Omental fat pad (tissue), 4 donors: ENCODE measurements at places on chromosomes 5 and 9.

DNA sequence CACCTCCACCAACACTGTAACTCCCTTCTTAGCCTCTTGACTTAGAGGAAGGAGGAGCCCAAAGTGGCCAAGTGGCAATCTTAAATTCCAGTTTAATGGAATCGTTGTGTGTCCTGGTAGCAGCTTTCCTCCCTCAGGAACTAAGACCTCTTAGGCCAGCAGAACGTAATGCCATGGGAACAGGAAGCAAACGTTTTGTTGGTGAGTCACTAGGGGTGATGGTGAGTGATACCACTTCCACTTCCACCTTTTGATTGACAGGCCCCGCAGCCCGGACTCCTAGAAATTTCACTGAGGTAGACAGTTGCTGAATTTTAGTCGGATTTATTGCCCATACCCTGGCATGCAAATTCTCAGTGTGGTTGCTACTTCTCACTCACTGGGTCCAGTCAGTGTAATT is 94.2 kb upstream of the FBN2 start:
- no peak for DNase-seq

DNA sequence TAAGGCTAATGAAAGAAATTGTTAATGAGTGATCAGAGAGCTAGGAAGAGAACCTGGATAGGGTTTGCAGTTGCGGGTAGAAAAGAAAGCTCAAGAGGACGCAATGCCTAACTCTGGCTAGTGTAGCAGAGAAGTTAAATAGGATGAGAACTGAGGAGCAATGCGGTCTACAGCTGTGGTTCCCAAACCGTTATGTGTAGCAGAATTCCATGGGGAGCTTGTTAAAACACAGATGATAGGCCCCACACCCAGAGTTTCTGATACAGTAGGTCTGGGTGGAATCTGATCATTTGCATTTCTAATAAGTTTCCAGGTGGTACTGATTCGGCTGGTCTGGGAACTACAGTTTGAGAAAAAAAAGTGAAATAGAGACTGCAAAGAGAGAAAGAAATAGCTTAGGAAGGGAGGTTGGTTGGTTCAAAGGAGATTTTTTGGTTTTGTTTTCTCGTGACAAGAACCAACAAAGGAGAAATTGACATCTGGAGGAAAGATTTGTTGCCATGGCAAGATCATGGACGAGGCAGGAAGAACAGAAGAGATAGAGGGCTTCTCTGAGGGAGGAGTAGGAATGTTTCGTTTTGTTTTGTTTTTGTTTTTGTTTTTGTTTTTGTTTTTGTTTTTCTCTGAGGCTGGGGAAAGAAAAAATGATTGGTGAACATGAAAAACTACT is 276.1 kb downstream of the ARRDC3 start:
- DNase-seq = no peak

DNA sequence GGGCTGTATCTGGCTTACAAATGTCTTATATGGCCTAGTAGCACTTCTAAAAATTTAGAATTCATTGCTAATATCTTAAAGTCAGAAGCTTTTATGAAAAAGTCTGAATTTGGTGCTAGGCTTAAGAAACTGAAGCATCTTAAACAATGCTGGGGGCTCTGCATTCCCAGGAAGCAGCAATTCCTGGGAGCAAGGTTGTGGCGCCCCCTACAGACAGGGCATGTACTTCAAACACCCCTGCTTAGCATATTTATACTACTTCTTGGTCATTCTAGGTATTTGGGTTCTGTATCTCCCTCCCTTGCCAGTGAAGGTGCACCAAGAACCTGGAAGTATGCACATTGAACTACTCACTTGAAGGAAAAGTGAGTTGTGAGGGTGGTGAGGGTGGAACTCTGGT is 64.6 kb upstream of the GRIA1 start:
- no peak for DNase-seq

- no peak for DNase-seq
These were observed 539 bp downstream of the POC5 start for GRCh38 chr5:75716715-75717081.

DNA sequence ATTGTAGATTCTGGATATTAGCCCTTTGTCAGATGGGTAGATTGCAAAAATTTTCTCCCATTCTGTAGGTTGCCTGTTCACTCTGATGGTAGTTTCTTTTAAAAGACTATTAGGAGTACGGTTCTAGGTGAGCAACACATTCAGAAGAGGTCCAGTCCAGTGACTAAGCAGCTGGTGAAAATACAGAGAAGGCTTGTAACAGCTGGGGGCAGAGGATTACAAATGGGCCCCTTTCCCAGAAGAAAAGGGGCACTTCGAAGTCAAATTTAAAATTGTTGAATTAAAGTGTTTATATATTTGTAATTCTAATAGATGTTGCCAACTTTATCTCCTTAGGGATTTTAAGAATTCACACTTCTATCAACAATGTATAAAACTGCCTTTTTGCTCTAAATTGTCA is 720.5 kb downstream of the TLE4 start:
- no peak for DNase-seq

DNA sequence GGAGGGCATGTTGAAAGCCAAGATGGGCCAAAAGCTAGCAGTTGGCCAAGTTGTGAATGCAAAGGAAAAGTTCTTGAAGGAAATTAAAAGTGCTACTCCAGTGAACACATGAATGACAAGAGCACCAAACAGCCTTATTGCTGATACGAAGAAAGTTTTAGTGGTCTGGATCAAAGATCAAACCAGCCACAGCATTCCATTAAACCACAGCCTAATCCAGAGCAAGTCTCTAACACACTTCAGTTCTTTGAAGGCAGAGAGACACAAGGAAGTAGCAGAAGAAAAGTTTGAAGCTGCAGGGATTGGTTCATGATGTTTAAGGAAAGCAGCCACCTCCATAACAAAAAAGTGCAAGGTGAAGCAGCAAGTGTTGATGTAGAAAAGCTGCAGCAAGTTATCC is 71.6 kb downstream of the ERCC6L2 start:
- no peak for DNase-seq

GRCh38 chr5:143016777-143017516 is 246.8 kb downstream of the ARHGAP26 start:
- no peak for DNase-seq

DNA sequence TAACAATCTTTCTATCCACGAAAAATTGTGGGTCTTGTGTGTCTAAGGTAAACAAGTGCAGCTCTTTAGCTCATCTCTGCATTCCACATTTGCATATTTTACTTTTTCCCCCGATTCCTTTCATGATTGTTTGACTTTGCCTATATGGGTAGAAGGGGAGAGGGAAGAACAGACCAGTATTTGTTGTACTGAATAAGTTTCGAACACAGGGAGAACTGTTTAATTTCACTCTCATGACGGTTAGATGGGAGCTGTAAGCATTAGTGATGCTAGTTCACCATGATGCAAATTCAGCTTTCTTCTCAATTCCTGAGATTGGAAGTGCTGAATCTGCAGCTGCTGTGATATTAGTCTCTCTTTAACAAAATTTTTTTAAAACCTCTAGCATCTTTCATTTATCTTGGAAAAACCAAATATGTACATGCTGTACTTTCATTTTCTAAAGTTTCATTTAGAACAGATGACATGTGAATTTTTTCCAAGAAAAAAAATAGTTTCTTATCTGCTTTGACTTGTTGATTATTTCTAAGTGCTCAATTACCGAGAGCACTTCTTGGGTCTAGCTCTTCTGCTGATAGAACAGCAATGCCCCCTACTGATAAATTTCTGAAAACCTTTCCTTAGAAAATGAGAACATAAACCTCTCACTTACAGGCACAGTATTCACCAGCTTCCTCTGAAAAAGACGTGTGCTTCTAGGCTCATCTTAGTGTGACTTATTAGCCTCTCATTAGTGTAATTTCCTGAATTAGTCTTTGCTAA is 149.5 kb downstream of the BAAT start:
- no peak for DNase-seq

DNA sequence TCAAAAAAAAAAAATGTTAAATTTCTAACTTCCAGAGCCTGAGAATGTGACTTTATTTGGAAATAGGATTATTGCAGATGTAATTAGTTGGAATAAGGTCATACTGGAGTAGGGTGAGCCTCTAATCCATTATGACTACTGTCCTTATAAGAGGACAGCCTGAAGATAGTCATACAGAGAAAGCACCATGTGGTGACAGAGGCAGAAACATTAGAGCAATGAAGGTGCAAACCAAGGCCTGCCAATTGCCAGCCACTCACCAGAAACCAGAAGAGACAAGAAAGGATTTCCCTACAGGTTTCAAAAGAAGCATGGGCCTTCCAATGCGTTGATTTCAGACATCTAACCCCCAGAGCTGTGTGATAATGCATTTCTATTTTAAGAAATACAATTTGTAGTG is 659.2 kb upstream of the CHD1 start:
- no peak for DNase-seq

- DNase-seq = no peak
These were observed 465.3 kb upstream of the ARRDC3 start for GRCh38 chr5:91848453-91848852.

GRCh38 chr5:134582281-134582680 is 50.3 kb downstream of the SAR1B start:
- no peak for DNase-seq

DNA sequence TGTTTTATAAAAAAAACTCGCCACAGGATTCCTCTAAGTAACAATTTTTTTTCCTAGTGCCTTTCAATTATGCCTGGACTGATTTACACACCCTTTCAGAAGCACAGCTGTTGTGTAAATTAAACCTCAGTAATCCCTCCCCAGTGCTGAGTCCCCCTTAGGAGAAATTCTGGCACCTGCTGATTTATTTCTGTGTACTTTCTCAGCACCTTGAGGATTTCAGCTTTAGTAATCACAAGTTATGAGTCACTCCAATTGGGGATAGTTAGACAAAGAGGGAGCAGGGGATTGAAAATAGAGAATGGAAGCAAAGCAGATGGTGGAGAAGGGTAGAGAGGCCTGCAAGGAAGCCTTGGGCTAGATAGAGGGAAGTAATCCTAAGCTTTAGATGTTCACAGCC is 171.7 kb downstream of the TTLL11 start:
- DNase-seq = no peak

GRCh38 chr9:137988701-137989100 is 111.1 kb downstream of the CACNA1B start:
- no peak for DNase-seq

- no peak for DNase-seq
These were observed 10.5 kb upstream of the OLFM1 start for GRCh38 chr9:135076876-135077430.

DNA sequence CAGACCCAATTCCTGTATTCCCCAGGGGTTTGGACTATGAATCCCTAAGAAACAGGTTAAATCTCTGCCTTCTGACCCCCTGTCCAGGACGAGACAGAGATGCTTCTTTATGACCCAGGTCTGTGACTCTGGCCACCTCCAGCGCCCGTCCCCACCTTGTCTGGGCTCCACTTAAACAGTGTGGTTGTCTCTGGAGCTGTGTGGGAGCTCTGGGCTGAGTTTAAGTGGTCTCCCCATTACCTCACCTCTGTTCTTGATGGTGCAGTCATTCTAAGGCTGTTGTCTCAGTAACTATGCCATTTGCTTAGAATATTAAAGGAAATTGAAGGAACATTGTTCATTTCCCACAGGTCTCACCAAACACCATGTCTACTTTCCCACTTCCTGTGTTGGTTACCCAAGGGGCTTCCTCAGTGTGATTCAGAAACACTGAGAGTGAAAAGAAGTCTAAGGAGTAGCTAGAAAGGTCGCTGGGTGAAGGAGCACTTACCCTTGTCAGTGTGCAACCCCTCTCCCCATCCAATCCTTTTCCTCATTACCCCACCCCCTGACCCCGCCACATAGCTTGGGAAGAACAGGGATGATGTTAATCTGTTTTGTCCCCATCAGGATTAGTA is 127.8 kb upstream of the CKMT2 start:
- DNase-seq = no peak

DNA sequence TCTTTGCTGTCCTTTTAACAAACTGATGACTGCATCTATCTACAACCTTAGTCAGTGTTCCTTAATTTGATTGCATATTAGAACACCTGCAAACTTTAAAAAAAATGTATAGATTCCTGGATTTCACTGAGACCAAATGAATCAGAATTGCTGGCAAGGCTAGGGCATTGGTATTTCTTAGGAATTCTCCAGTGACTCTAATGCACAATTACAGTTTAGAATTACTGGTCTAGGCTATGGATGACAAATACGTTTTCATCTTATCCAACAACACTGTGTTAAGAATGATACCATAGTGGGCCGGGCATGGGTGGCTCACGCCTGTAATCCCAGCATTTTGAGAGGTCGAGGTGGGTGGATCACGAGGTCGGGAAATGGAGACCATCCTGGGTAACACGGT is 545.9 kb upstream of the RIOK2 start:
- DNase-seq = no peak

DNA sequence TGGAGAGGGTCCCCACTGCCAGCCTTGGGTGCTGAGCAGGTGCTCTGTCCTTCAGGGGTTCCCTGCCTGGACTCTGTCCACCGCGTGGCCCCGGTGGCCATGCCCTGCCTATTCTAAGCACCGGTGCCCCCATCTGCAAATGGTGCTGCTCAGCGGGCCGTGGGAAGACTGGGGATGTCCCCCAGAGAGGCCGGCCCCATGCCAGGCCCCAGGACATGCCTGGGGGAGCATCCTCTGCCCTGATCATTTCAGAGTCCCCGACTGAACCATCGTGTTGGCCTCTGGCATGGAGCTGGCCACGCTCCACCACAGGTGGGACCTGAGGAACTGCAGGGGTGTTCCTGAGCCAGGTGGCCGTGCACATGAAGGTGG is 64.7 kb downstream of the RXRA start:
- DNase-seq = no peak

- DNase-seq = no peak
These were observed 105.5 kb downstream of the PDE6A start for GRCh38 chr5:149838881-149839739.

DNA sequence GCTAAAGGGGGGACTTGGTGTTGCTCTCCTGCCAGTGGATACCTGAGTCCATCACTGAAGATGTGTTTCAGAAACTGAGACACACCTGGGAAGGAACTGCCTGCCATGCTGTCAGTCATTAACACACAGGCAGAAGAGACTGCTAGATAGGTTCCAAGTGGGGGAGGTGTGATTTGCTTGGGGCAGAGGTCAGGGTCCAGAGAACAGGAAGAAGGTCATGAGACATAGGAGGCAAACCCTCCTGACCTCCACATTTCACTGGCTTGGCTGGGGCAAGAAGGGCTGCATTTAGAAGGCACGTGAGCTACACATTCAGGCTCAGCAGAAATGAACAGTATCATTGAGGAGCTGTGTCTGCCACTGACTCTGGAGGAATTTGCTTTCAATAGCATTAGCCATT is 215.8 kb downstream of the HSPA4 start:
- no peak for DNase-seq
